ENCODE measurements at places on chromosomes 4 and X.

DNA sequence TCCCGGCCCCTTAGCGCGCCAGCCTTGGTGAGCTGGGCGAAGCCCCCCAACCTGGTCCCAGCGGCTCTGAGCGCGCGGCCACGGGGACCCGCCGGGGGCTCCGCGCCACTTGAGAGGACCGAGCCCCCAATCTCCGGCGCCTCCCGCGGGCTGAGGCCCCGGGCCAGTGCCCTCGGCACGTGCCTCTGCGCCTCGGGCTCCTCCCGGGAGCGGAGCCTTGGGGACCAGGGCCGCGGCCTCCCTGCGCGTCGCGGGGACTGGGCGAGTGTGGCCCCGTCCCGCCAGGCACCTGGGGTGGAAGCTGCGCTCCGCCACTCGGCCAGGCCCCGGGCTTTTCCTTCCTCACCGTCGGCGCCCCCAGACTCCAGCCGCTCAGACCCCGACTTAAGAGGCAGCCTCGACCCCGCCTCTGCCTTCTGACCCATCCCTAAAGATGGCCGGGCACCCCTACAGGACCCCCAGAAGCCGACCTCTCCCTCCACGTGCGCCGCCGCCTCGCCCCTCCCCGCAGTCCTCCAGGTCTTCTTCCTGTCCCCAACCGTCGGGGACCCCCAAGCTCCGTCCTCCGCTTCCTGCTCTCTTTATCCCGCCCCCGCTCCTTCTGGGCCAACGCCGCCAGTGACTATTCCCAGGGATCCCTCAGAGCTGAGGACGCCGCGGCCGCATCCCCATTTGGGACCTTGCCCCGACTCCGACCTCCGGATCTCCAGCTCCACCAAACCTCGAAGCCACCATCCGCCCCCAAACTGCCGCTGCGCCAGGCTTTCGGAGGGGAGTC is 752 bp downstream of the ERAS start:
- DNase-seq: no peak

GRCh38 chr4:27305246-27305645 is 444.6 kb downstream of the STIM2 start:
- DNase-seq: no peak

DNA sequence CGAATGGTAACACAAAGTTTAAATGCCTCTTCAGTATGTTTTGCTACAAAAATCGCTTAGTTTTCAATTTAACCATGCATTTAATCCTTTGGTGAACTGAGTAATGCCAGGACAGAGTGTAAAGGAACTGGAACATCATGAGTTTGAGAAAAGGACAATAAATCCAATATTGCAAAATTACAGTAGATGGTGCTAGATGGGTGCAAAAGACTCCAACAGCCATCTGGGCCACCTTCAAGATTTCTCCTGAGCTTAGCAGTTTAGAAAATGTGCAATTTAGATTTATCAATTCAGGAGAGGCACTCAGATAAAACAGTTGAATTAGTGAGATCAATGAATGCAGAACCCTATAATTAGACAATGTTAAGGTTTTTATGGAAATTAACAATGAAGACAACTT is 33.2 kb upstream of the MID1IP1 start:
- DNase-seq: no peak

- no peak for DNase-seq
Observed at GRCh38 chrX:22399437-22400192, 126.9 kb downstream of the CBLL2 start.

GRCh38 chr4:121428721-121429120 is 47.9 kb upstream of the QRFPR start:
- DNase-seq: no peak

GRCh38 chrX:19332983-19333382 is 10.7 kb upstream of the PDHA1 start:
- DNase-seq: no peak

- no peak for DNase-seq
Observed at GRCh38 chrX:65679071-65679540, 11.7 kb downstream of the MSN start.

GRCh38 chr4:52939325-52939724 is 77.2 kb downstream of the RASL11B start:
- DNase-seq: no peak

GRCh38 chr4:10075158-10075863 is 41.3 kb downstream of the WDR1 start:
- no peak for DNase-seq

GRCh38 chr4:39642885-39643552 is 4.4 kb upstream of the SMIM14 start:
- DNase-seq: no peak

- no peak for DNase-seq
Observed at GRCh38 chrX:44227991-44228390, 115.5 kb downstream of the EFHC2 start.

GRCh38 chrX:13891377-13892140 is 74.7 kb upstream of the GPM6B start:
- no peak for DNase-seq

- DNase-seq: no peak
Observed at GRCh38 chr4:76639288-76639687, 204.3 kb downstream of the SHROOM3 start.

DNA sequence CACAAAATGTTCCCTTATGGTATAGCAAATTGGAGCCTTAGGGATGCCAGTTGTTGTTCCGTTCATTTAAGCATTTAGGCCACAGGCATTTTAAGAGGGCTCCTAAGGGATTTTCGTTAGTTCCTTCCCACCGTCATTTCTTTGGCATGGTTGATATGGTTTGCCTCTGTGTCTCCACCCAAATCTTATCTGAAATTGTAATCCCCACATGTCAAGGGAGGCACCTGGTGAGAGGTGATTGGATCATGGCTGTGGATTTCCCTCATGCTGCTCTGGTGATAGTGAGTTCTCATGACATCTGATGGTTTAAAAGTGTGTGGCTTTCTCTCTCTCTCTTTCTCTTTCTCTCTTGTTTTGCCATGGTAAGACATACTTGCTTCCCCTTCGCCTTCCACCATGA is 104.1 kb downstream of the ASB9 start:
- DNase-seq: no peak

DNA sequence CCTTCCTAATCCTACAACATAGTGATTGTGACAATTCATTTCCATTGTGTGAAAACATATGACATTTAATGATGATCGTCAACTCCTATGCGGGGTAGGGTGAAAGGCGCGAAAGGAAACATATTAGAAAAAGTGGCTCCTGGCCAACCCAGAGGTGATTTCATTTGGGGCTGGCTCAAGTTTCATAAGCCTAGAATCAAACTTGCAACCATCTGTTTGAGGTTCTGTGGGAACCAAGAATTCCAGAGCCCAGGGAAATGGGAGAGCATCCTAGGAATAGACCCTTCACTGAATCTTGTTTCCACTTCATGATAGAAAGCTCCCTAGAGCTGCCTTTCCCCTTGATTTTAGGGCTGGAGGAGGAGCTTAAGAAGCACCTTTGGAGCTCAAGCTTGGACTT is 101.3 kb upstream of the EGFL6 start:
- no peak for DNase-seq

DNA sequence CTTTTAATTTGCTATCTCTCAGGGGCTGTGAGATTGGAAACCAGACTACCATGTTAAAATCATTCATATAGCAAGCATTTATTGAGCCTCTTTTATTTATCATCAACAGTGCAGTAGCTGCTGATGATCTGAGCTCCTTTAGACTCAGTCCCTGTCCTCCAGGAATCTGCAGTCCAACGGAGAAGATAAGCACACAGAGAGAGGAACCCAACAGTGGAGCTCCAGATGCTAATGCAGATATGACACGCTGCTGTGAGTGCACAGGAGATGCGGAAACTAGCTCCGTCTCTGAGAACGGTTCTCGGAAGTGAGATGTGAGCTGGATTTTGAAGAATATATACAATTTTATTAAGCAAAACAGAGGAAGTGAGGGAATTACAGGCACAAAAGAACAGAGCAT is 35.4 kb downstream of the DCHS2 start:
- DNase-seq: no peak

GRCh38 chr4:62484357-62484756 is 1284.2 kb downstream of the ADGRL3 start:
- DNase-seq: no peak

- no peak for DNase-seq
Observed at GRCh38 chr4:119984996-119985395, 81.7 kb downstream of the MAD2L1 start.

- DNase-seq: no peak
Observed at GRCh38 chr4:123052007-123052406, 129.6 kb upstream of the NUDT6 start.

DNA sequence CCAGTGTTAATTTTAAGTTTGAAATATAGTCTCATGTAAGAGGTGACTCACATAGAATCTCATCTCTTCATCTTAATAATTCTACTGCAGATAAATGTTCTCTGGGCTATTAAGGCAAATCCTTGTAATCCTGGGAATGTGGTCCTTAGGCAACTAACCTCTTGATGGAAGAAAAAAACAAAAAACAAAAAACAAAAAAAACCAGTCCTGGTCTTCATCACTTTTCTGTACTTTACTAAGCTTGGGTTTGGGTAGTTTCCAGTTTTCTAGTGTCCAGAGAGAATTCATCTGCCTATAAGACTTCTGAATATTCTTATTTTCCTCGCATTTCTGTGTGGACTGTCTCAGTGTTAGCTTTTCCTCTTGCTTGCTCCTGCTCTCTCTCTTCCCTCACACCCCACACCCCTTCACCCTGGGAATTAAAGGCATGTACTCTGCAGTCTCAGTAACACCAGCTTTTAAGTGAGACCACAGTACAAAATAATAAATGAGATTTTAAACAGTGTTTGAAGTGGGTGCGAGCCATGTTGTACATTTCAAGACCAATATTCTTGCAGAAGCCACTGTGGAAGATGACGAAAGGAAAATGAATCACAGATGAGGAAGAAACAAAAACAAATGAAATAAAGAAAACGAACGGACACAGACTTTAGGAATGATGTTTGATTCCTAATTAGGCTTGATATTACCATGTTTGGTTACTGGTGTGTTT is 51.7 kb downstream of the HAND2 start:
- no peak for DNase-seq

GRCh38 chr4:71251261-71251660 is 87.6 kb upstream of the SLC4A4 start:
- no peak for DNase-seq

GRCh38 chrX:51641421-51642021 is 22.8 kb upstream of the CENPVL3 start:
- no peak for DNase-seq

- DNase-seq: no peak
Observed at GRCh38 chr4:53654300-53654758, 63.0 kb upstream of the LNX1 start.

- DNase-seq: no peak
Observed at GRCh38 chr4:123824524-123824923, 427.9 kb downstream of the SPRY1 start.

GRCh38 chr4:27016551-27016950 is 155.9 kb downstream of the STIM2 start:
- no peak for DNase-seq

DNA sequence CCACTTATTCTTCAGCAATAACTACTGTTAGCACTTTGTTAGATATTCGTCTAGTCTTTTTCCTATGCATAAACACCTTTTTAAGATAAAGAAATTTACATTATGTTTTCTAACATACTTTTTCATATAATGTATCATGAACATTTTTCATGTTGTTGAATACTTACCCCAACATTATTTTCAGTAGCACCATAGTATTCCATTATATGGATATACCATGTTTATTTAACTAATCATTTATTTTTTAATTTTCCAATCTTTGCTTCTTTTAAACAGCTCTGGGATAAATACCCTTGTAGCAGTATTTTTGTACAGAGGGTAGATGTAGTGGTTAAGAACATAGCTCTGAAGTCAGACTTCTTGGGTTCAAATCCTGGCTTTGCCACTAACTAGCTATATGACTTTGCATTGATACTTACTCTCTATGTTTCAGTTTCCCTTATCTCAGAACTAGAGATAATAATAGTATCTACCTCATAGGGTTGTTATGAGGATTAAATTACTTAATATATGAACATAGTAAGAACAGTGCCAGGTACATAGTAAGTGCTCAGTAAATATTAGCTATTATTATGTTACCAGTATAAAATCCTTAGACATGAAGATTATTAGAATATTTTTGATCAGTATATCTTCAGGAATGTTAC is 11.3 kb downstream of the EXOC1 start:
- DNase-seq: no peak

DNA sequence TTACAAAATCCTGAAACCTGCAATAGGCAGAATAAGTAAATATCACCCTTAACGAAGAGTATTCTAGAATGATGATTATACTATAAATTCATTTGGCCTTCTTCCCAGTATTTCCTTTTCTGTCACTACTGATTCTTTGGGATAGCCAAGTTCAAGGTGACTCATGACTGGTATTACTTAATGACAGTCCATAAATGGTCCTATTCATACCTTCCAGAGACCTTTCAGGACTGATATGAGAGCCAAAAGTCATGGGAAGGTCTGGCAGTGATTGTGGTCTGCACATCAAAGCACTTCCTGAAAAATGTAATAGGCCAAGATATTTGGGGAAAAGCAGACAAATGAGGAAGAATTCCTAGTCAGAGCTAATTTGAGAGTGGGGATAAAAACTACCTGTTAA is 239.6 kb upstream of the FAM47A start:
- DNase-seq: no peak

- DNase-seq: no peak
Observed at GRCh38 chr4:119493419-119493818, 135.2 kb downstream of the PDE5A start.

DNA sequence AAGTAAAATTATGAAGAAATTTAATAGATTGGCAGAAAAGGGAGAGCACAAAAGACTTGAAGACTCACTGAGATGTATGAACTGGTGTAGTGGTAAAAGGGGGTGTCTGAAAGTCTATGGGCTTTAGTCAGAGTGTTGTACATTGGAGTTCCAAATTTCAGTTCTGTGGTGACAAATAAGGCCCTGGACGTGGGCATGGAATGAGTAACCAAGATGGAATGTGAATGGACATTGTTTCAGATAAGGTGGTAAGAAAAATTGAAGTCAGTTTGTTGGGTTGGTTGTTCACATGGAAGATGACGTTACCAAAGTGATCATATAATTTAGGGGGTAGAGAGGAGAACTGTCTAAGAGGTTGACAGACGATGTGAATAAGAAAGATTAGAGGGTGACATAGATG is 13.9 kb downstream of the CYSLTR1 start:
- no peak for DNase-seq

GRCh38 chr4:150799207-150799606 is 215.9 kb downstream of the LRBA start:
- no peak for DNase-seq

GRCh38 chr4:106270736-106271135 is 45.3 kb downstream of the TBCK start:
- no peak for DNase-seq

DNA sequence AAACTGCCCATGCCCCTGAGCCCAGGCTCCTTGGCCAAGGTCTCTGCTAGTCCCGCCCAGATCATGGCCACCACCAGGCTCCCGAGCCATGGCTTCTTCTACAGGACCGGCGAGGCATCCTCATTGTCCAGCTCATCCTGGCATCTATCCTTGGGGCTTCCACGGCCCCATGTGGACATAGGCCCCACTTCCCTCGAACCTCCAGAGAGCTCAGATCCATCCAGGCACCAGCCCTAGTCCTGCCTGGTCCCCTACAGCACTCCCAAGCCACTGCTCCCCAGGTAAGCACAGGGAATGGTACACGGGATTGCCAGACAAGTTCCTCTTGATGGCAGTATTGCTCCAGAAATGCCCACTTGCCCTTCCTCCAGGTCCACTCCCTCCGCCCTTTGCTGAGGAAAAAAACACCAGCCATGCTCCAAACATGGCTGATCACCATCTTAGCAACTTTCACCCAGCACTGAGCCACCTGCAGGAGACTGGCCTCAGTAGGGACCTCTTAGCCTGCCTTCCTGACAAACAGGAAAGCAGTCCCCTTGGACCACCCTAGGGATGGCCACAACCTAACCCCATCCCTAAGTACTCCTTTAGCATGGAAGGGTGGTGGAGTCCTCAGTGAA is 272.1 kb upstream of the AGTR2 start:
- DNase-seq: peak; percentile 60

GRCh38 chrX:37405956-37406355 is 56.8 kb downstream of the PRRG1 start:
- no peak for DNase-seq

Data from stimulated activated CD4-positive, alpha-beta T cell treated with anti-CD3 and anti-CD28 coated beads, TNF-alpha, amount 100 ng/mL, for 1 hour (primary cell).